Aorta (tissue), 5 donors: ENCODE measurements at places on chromosomes 2 and 18. TPM values are rescaled to one million over a fixed set of nuclear protein-coding genes. Genes with fewer than 3 reads are reported as not detected.

DNA sequence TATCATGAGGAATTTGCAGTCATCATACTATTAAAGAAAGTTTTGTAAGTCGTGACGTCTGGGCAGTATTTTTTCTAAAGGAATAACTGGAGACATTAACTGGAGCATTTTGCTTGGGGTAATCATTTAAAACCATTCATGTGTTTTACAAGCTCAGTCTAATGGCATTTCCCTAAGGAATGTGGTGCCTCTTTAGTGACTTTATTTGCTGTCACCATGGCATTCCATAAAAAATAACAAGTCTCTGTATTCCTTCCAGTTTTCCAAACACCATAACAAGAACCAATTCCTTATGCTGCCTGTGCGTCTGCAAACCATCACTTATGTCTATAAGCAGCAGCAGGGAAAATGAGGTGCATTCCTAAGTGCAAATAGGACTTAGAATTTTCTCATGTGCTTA, 82.8 kb downstream of the EPB41L3 start:
- DNase-seq, result no peak

- peak; percentile 72 for DNase-seq
Observed at GRCh38 chr2:20093263-20094141, 42.1 kb upstream of the LAPTM4A start.

GRCh38 chr18:24990671-24991134, 361.3 kb downstream of the ZNF521 start:
- no peak for DNase-seq

- no peak for DNase-seq
Observed at GRCh38 chr2:29589440-29590103, 331.8 kb downstream of the ALK start.

DNA sequence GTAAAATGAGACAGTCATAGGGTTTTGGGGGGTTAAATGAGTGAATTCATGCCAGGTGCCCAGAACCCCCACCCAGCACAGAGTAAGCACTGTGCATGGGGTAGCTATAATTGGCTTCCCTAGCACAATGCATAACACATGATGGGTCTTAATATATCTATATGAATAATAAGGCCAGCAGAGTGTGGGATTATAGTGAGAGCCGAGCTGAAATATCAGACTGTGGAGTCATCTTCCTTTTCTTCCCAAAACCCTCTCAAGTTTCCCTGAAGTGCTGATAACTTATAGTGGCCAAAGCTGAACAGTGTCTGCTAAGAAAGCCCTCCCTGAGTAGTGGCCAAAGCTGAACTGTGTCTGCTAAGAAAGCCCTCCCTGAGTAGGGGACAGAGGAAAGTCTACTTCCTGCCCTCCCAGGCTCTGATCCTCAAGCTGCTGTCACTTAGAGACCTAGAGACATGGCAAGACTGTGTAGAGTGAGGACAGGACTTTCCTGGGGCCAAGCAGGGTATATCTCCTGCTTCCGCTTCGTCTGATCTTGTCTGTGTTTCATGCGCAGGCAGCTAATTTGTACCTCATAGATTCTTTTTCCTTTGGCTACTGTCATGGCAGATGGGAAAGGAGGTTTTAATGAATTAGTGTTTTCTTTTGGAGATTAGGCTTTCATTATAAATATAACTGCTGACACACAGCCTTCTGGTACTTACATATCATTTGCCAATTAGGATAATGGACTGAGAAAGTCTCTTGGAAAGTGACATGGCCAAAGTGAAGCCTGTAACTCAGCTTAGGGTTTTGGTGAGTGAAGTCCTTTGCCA, 94.9 kb downstream of the FHOD3 start:
- DNase-seq, result no peak

- no peak for DNase-seq
Observed at GRCh38 chr18:44156126-44156525, 524.6 kb upstream of the SETBP1 start.

DNA sequence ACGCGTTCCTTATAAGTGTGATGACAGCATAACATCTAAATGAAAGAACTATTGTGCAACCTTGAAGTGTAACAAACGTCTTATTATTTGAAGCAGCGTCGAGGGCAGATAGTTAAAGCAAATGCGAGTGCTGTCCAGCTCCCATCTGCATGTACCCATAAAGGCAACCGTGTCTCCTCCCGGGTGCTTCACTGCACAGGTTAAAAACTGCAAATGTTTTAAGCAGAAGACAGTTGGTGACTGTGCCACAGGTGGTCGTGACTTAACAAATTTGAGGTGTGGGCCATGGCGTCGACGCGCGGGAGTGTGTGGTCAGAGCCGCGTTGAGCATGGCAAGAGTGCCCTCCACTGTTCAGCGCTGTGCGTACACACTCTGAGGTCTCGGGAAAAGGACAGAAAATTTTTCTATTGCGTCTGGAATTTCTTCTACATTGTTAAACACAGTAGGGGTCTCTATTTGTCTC, 6.4 kb downstream of the SALL3 start:
- no peak for DNase-seq

DNA sequence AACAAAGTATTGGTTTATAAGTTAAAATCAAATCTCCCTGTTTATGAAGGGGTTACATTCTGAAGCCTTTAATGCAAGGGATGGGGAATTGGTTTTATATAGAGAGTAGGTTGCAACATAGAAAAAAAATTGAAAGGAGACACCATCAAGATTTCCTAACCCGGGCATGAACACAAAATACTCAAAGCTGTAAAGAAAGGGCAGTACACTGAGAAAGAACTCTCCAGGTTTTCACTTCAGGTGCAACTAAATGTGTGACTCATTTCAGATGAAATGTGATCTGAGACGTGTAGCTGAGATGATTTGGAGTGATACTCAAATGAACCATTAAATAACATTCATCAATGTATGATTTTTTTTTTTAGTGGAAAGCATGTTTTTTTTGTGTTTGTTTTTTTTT, 43.6 kb downstream of the SANBR start:
- DNase-seq, result no peak

GRCh38 chr2:60070196-60070595, 483.3 kb downstream of the BCL11A start:
- no peak for DNase-seq

The TFCP2L1 gene
- total RNA-seq, result 0.69 TPM

GRCh38 chr2:219698748-219699439, 71.5 kb downstream of the SLC4A3 start:
- no peak for DNase-seq

The HOXD12 gene
- total RNA-seq, result not detected

- no peak for DNase-seq
Observed at GRCh38 chr2:238786792-238787490, 60.9 kb upstream of the TWIST2 start.

The CDCA7 gene
- total RNA-seq, result 1.0 TPM

The MROH2A gene
- not detected for total RNA-seq

DNA sequence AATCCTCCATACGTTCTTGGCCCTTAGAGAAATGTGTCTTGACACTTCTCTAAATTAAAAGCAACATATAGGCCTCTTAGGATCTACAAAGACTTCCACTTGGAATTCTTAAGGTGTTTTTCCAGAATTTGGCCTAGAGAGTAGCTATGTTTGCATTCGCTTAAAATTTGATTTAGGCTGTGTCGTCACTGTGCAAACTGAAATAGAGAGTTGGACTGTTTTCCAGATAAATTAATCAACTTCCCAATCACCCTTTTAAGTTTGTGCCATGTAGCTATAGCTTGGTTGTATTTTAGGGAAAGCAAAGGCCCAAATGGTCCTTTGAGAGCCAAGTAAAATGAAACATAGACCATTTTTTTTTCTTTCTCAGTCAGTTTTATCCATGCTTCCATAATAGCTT, 128.6 kb upstream of the RASGRP3 start:
- no peak for DNase-seq

- no peak for DNase-seq
Observed at GRCh38 chr2:168935810-168936581, 34.9 kb downstream of the G6PC2 start.

- DNase-seq, result no peak
Observed at GRCh38 chr2:147630585-147630984, 214.2 kb upstream of the ACVR2A start.

- no peak for DNase-seq
Observed at GRCh38 chr2:14944562-14945346, 312.2 kb downstream of the LRATD1 start.

- DNase-seq, result no peak
Observed at GRCh38 chr2:120455390-120455789, 109.5 kb downstream of the INHBB start.

DNA sequence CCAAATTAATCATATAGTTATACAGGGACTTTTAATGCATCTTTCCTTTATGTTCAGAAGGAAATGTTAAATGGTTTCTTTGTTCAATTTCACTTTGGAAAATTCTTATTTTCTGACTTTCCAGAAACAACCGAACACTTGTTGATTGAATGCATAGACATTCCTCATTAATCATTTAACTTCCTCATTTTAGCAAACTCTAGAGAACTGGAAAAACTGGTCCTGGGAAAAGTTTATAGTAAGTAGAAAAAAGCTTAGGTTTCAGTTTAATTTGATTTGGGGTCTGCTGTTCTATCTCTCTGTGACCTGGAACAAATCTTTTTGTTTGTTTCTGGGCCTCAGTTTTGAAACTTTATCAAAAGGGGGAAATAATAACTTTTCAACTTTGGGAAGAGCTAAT, 320.4 kb downstream of the CMPK2 start:
- DNase-seq, result no peak

- no peak for DNase-seq
Observed at GRCh38 chr2:214489702-214490101, 78.8 kb downstream of the VWC2L start.

GRCh38 chr2:202196727-202197126, 41.7 kb downstream of the SUMO1 start:
- no peak for DNase-seq

DNA sequence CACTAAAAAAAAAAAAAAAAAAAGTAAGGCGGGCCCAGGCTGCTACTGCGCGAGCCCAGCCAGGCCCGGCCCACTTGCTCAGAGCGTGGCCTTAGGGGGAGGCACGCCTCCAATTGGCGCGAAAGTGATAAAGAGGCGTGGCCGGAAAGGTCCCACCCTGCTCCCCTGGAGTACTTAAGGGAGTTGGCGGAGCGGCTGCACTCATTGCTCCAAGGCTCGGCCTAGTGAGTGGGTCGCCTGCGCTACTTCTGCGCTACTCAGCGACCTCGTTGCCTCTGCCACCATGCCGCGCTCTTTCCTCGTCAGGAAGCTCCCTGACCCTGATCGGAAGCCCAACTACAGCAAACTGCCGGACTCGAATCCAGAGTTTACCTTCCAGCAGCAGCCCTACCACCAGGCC, 36.9 kb downstream of the UNC80 start:
- no peak for DNase-seq

The PLEKHH2 gene
- total RNA-seq, result 38.0 TPM

- DNase-seq, result no peak
Observed at GRCh38 chr18:23992089-23992940, 22.2 kb upstream of the TTC39C start.

GRCh38 chr18:71115261-71115660, 826.4 kb downstream of the SOCS6 start:
- DNase-seq, result no peak

DNA sequence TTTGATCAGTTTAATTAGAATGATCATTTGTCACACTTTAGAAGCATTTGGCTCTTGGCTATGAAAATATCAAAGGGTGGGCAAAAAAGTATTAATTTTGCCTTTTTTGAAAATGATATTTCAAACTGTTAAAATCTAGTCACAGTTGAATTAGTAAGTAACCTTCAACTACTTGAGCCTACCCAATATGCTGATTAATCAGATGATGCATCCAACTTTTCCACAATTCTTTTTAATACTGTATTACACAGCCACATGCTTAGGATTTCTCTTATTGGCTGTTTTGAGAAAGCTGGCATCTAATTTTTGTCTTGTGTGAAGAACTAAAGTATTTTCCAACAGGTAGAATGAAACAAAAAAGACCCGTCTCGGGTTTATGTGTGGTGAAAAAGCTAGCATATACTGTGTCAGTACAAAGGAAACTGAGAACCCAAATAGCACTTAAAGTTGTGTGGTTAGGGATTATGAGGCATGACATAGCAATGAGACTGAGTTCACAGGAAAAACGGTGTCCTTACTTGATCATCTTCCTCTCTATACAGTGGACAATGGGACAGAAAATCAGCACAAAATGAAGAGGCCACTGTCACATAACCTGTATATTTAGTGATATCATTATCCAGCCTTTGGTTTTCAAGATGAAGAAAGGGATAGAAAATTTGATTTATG, 11.7 kb downstream of the OSBPL6 start:
- DNase-seq, result no peak

The KLHL30 gene
- 9.0 TPM for total RNA-seq

DNA sequence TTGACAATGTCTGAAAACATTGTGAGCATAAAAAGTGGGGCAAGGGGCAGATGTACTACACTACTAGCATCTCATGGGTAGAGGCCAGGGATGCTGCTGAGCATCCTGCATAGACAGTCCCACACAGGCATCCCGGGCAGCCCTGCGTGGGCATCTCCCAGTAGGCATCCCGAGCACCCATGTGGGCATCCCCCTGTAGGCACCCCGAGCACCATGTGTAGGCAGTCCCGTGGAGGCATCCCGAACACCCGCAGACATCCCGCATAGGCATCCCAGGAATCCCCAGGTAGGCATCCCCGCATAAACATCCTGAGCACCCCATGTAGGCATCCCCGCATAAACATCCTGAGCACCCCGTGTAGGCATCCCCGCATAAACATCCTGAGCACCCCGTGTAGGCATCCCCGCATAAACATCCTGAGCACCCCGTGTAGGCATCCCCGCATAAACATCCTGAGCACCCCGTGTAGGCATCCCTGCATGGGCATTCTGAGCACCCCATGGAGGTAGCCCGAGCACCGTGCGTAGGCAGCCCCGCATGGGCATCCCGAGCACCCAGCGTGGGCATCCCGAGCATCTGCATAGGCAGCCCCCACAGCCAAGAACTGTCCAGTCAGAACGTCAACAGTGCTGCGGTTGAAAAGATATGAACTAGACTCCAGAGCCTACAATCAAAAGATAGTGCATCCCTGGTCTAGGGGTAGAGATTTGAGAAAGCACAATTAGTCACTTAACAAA, 273.5 kb downstream of the NBAS start:
- no peak for DNase-seq

- no peak for DNase-seq
Observed at GRCh38 chr2:158103411-158104012, 1.8 kb downstream of the UPP2 start.

GRCh38 chr2:15715596-15715995, 123.9 kb downstream of the DDX1 start:
- DNase-seq, result no peak

- DNase-seq, result peak; percentile 94
Observed at GRCh38 chr2:189674374-189675112, at the start of gene ANKAR. ANKAR (plus strand) TSS chr2:189674670; CDS start chr2:189676491, 1,821 bp downstream.

- DNase-seq, result no peak
Observed at GRCh38 chr2:238226698-238227586, 12.9 kb downstream of the HES6 start.

DNA sequence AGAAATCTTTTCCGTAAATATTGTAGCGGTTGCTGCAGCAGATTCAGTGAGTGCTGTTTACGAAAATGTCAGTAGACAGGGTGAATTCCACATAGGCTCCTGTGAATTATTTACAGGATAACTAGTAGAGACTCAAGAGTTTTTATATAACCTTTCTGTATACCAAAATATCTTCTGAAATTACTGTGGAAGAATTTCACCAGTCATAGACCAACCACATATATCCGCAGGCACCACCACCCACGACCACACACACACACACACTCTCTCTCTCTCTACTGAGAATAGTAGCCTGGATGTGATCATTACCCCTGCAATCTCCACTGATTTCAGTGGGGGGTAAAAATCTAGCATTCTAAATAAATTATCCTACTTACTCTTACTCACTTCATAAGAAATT, 341.8 kb downstream of the RBM43 start:
- DNase-seq, result no peak

- no peak for DNase-seq
Observed at GRCh38 chr2:85647823-85648526, 20.0 kb downstream of the SFTPB start.

The MTX2 gene
- 18.5 TPM for total RNA-seq
